Stimulated activated CD4-positive, alpha-beta T cell treated with anti-CD3 and anti-CD28 coated beads, TNF-alpha, amount 100 ng/mL, for 48 hours (primary cell): ENCODE measurements at places on chromosomes 4 and X.

DNA sequence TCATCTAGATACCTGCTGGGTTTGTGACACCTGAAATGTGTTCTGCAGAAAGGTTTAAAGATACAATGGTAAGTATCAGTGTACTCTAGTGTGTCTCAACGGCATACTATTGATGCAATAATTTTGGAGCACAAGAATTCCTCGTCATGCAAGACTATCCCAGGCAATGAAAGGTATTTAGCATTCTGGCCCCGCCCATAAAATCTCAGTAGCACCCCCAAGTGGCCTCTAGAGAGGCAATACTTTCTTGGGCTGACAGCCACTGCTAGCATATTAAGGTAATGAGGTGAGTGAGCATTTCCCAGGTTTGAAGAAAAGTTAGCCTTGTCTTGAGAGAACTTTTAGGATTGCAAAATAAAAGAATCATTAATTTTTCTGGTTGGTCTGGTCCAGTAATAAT, 24.0 kb downstream of the TAB3 start:
- no peak for DNase-seq

DNA sequence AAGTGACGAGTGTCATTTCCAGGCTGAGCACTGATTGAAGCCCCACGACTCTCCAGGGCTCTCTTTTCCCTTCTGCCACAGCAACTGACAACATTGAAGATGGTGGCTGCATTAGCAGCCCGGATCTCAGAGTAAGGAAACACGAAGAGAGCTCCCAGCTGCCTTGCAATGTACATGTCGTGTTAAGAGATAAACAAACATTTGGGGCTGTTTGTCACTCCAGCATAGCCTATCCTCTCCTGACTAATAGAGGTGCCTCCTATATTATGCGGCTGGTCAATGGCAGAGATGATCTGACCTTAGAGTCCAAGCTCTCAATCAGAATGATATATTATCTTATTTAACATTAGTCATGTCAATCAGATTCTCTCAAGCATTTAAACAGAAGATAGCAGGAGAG, 38.6 kb downstream of the ATXN3L start:
- DNase-seq = no peak

DNA sequence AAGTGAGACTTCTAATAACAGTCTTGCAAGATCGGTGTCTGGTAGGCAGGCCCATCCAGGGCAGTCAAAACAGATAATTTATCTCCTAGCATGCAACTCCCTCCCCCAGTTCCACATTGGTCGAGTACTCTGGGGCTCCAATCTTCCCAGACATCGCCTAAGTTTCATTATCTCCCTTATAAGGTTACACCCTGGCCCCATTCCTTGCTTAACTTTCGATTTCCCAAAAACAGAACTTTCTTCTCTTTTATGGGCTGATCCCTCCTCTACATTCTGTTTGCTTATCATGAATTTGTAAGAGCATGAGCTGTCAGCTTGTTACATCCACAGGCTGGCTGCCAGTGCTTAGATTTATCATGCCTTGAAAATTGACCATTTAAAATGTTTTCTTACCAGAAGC, 471.3 kb downstream of the TECRL start:
- no peak for DNase-seq

DNA sequence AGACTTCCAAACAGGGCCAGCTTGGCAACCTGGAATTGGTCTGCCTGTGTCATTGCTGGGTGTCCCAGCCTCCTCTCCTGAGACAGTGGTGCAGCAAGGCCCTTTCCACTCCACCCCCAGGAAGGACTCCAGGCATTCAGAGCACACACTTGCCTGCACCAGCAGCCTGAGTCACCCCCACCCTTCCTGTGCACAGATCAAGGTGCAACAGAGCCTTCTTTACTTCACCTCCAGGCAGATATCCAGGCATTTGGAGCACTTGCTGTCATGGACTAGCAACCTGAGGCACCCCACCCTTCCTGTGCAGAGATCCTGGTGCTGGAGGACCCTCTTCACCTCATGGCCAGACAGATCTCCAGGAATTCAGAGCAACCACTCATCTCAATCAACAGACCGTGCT, 135.8 kb downstream of the GASK1B start:
- no peak for DNase-seq

GRCh38 chr4:114866901-114867670, 246.3 kb downstream of the NDST4 start:
- DNase-seq = no peak

- no peak for DNase-seq
These were observed 315.6 kb upstream of the SMIM31 start for GRCh38 chr4:164438321-164438720.

- no peak for DNase-seq
These were observed 194.0 kb upstream of the MAB21L2 start for GRCh38 chr4:150387981-150388380.

DNA sequence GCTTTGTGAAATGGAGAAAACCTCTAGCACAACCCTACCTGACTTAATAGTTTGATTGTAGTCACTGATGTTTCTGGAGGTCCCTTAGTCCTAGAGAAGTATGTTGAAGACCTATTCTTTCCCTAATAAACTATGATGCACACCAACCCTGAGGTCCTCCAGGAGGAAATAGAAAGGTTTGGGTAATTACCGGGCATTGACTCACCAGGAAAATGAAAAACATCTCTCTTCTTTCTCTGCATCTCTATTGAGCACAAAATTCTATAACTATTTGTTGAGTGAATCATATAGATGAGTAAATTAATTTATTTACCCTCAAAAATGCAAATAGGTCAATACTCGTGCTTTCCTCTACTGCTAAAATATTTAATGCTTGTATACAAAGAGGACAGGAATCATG, 582.4 kb upstream of the FAM241A start:
- no peak for DNase-seq

DNA sequence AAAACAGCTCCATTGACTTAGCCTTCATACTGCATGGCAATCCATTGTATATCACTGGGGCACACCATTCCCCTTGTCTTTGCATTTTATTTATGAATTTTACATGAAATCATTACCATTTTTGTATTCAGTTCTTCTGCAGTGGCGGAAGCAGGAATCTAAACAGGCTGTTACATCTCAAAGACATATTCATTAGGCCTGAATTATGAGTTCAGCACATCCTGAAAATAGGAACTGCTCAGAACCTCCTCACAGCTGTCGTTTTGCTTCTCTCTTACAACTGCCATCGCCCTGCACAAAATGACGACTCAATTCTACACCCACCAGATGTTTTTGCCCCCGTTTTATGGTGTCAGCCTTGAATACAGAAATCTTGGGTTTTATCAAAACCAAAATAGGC, 474.4 kb upstream of the MAGEB18 start:
- no peak for DNase-seq

DNA sequence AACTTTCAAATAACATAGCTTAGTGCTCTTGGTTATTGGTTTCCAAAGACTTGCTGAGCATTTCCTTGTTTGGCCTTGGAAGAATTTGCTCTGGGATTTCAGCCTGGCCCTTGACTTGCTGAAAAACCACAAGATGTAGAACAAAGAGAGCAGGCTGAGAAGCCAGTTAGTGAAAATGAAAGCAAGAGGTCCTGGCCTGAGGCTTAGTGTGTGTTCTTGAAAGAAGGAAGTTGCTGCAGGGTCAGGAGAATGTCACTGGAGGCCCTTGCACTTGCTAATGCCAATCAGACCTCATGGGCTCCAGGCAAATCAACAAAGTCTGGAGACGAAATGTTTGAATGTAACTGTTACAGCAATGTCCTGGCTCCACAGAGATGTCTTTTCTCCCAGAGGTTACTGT, 79.4 kb downstream of the SYNPO2 start:
- DNase-seq = no peak

- no peak for DNase-seq
These were observed 106.6 kb downstream of the SHROOM4 start for GRCh38 chrX:50707405-50707804.

- DNase-seq = no peak
These were observed 315.9 kb downstream of the LDB2 start for GRCh38 chr4:16582526-16582925.

GRCh38 chr4:185566972-185567371, 31.7 kb upstream of the PDLIM3 start:
- no peak for DNase-seq

DNA sequence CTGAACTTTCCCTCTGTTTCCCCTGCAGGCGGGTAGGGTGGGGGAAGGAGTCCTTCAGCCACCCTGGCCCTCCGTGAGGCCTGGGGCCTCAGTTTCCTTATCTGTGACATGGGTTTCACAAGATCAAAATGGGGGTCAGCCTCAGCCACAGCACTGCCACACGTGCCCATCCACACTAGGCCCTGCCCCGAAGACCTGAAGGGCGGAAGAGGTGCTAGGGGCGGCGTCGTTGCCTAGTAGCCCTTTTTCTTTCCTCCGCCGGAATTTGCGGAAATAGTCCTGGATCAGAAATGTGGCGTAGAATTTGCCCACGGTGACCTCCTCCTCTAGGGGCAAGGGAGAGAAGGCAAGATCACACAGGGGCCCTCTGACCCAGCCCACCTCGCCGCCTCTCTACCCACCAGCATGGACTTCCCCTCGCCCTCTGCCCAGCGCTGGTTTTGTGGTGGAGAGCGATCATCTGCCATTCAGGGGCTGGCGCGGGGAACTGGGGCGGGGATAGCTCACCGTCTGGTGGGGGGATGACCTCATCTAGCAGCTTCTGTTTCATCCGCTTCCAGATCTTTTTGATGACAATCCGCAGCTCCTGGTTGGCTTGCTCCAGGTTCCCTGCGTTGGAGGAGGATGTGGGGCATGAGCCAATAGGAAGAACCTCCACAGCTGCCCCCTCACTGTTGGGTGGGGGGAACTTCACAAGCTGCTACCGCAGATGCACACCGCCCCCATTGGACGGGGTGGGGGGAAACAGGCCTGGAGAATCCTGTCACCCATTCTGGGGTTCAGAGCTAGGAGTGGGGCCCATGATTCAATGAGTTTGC, 9.7 kb upstream of the SYP start:
- DNase-seq = no peak

- DNase-seq = no peak
These were observed 4.2 kb downstream of the TLR1 start for GRCh38 chr4:38800366-38800765.

GRCh38 chrX:70336767-70337166, 46.9 kb downstream of the KIF4A start:
- no peak for DNase-seq

- peak; percentile 19 for DNase-seq
These were observed 80.8 kb upstream of the TLR2 start for GRCh38 chr4:153603258-153603657.

DNA sequence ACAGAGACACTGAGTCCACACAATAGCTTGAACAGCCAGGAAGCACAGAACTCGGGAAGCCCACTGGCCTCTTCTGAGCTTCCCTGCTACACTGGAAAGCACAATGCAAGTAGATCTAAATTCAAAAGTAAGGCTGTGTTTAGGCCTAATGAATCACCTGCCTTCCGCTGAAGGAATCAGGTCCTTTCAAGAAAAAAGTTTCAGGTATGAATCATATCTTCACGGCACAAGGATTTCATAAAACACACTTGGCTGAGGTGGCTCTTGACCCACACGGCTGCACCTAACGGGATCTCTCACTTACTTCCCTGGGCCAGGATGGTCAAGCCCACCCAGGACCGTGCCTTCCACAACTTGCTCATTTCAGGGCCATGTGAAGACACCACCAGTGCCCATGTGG, 59.3 kb downstream of the IRF2 start:
- no peak for DNase-seq

DNA sequence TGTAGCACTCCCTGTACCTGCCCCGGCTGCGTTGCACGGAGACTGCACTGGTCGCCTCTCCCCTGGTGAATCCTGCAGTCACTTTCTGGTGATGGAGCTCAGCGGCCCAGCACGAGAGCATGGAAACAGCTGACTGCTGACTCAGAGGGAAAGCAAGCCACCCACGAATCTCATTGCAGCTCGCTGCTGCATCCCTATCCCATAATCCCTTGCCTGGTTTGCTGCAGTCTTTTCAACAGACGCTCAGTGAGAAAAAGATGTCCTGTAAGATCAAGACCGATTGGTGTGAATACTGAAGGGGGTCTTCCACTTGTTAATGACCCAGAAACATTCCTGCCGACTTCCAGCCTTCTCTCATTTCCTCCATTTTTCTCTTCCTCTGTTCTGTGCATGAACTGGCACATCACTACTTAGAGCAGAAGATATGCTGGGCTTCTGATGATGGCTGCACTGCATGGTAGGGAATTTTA, 52.9 kb downstream of the TRIM2 start:
- DNase-seq = peak; percentile 27
